Foreskin keratinocyte (primary cell): ENCODE measurements at places on chromosomes 16 and 17. TPM values are rescaled to one million over a fixed set of nuclear protein-coding genes. Genes with fewer than 3 reads are reported as not detected.

The HCFC1R1 gene
- total RNA-seq, result 105 and 110 TPM in 2 replicates

The DHRS7C gene
- total RNA-seq, result not detected in 2 replicates

The HOXB3 gene
- total RNA-seq, result 0.04 and 0.48 TPM in 2 replicates

The HS3ST6 gene
- not detected in 2 replicates for total RNA-seq

The YBX2 gene
- total RNA-seq, result 0.32 and 0.88 TPM in 2 replicates

The HEXD gene
- total RNA-seq, result 9.6 and 10.4 TPM in 2 replicates

The CHD9NB gene
- total RNA-seq, result 0.67 and 0.88 TPM in 2 replicates

The ITGAX gene
- total RNA-seq, result not detected in 2 replicates

The PSMC5 gene
- 97.4 and 120 TPM in 2 replicates for total RNA-seq

The SLC4A1 gene
- total RNA-seq, result not detected in 2 replicates

The EPX gene
- total RNA-seq, result not detected in 2 replicates

The NACA2 gene
- total RNA-seq, result 0.17 TPM in 1 of 2 replicates, not detected in the other

The CALB2 gene
- total RNA-seq, result 0.07 TPM in 1 of 2 replicates, not detected in the other

The ZG16 gene
- total RNA-seq, result not detected in 2 replicates

The RAB11FIP4 gene
- 7.1 and 9.0 TPM in 2 replicates for total RNA-seq
